ENCODE measurements at places on chromosomes 16 and 17. TPM values are rescaled to one million over a fixed set of nuclear protein-coding genes. Genes with fewer than 3 reads are reported as not detected.

Gene SPN
- 51.9 TPM for total RNA-seq

Gene KRT14
- total RNA-seq = not detected

Gene NAA60
- 20.0 TPM for total RNA-seq

Gene CCL7
- not detected for total RNA-seq

Gene KRTAP2-3
- total RNA-seq = not detected

Gene DNASE1L2
- 0.62 TPM for total RNA-seq

GRCh38 chr17:64123114-64123513 is 6.8 kb downstream of the ERN1 start:
- H3K36me3 ChIP-seq = peaks cover 8% of the 10 kb centered on the region
- H3K27me3 ChIP-seq = no peaks in the 10 kb centered on the region
- peaks cover 68% of the 10 kb centered on the region for H3K4me1 ChIP-seq
- no peak overlapping the region for H3K27ac ChIP-seq
- DNase-seq = no peak
- no peak overlapping the region for H3K4me3 ChIP-seq

GRCh38 chr16:22941970-22942501 is 128.1 kb downstream of the HS3ST2 start:
- no peaks in the 10 kb centered on the region for H3K4me1 ChIP-seq
- peaks cover 34% of the 10 kb centered on the region for H3K27me3 ChIP-seq
- DNase-seq = no peak
- no peak overlapping the region for H3K4me3 ChIP-seq

DNA sequence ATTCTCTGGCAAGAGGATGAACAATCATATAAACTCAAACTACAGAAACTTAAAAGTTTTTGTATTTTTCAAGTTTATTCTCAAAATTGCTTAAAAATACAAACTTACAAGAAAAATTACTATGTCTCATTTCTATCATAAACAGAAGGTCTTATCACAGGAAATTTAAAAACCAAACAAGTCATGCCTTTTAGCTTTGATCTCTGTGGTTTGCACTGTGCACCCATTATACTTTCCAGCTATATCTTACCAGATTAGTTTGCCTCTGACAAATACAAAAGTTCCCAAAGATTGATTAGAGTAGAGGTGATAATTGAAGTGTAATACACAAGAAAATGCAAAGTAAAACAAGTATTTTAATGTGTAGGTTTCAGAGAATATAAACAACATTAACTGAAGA is 117.4 kb downstream of the MYO1D start:
- H3K36me3 ChIP-seq = no peaks in the 10 kb centered on the region
- peaks cover 13% of the 10 kb centered on the region for H3K4me1 ChIP-seq
- H3K4me3 ChIP-seq = no peak overlapping the region
- H3K27ac ChIP-seq = no peak overlapping the region
- H3K27me3 ChIP-seq = no peaks in the 10 kb centered on the region
- DNase-seq = no peak

GRCh38 chr16:59665618-59666220 is 931.6 kb upstream of the GOT2 start:
- H3K4me1 ChIP-seq = no peaks in the 10 kb centered on the region
- DNase-seq = no peak
- no peaks in the 10 kb centered on the region for H3K36me3 ChIP-seq
- H3K27me3 ChIP-seq = no peaks in the 10 kb centered on the region
- no peak overlapping the region for H3K4me3 ChIP-seq
- no peak overlapping the region for H3K27ac ChIP-seq

DNA sequence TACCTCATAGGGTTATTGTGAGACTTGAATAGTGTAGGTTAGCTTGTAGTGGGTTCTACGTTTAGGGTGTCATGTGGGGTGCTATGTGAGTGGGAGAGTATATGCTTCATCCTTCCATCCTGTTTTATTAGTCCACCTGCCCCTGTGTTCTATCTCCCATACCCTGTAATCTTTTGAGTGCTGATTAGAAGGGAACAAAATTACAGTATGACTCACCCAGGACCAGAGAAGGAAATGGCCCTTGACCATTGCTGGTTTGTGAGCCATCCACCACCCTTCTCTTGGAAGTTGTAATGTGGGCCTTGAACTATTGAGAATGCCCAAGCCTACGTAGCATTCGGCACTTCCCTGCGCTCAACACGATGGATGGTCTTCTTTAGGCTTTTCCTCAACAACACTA is 17.1 kb downstream of the SAP30BP start:
- H3K27me3 ChIP-seq = no peaks in the 10 kb centered on the region
- no peak overlapping the region for H3K4me3 ChIP-seq
- H3K4me1 ChIP-seq = peaks cover 49% of the 10 kb centered on the region
- no peak overlapping the region for H3K27ac ChIP-seq
- peaks cover 7% of the 10 kb centered on the region for H3K36me3 ChIP-seq

DNA sequence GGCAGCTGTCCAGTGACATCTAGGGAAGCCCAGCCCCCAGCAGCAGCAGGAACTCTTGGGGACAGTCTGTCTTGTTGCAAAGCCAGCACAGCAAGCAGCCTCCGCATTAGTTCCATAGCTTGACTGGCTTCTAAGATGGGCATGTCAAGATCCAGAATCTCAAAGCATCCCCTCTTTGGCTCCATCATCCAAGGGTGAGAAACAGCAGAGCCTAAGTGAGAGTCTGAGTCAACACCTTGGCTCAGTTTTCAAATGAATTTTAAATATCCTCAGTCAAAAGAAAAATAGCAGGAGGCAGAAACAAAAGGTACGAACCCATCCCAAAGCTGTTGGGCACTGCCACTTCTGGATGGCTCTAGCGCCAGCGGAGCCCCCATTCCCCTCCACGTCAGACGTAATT is 2.2 kb downstream of the CLDN9 start:
- peaks cover 4% of the 10 kb centered on the region for H3K27me3 ChIP-seq
- H3K36me3 ChIP-seq = no peaks in the 10 kb centered on the region
- no peak for DNase-seq
- peaks cover 16% of the 10 kb centered on the region for H3K4me1 ChIP-seq
- no peak overlapping the region for H3K27ac ChIP-seq
- no peak overlapping the region for H3K4me3 ChIP-seq

GRCh38 chr16:84207879-84208278 is 16.9 kb downstream of the ADAD2 start:
- H3K4me1 ChIP-seq = no peaks in the 10 kb centered on the region
- no peaks in the 10 kb centered on the region for H3K27me3 ChIP-seq
- no peaks in the 10 kb centered on the region for H3K36me3 ChIP-seq

DNA sequence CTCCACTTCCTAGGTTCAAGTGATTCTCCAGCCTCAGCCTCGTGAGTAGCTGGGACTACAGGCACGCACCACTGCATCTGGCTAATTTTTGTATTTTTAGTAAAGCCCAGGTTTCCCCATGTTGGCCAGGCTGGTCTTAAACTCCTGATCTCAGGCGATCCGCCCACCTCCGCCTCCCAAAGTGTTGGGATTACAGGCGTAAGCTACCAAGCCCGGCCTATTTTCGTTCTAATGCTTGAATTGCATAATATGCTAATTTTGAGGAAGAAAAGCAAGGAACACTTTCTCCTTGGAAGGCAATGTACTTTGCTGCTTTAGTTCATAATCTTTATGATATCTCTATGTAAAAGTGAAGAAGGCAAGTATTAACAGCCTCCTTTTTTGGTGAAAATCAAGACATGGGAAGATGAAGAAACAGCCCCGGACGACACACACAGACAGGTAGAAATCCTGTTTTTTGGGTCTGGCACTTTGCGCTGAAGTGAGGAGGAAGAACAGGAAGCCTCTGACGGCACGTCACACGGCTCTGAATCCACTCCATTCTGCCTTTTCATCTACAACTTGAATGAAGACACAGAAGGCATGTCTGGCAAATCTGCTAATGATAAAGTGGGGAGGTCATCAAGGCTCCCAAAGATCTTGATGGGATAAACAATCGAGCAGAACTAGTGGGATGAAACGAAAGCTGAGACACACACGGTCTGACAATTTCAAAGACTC is 24.9 kb downstream of the VPS53 start:
- H3K36me3 ChIP-seq = peaks cover 13% of the 10 kb centered on the region
- H3K4me1 ChIP-seq = no peaks in the 10 kb centered on the region
- H3K27ac ChIP-seq = no peak overlapping the region
- H3K27me3 ChIP-seq = no peaks in the 10 kb centered on the region
- H3K4me3 ChIP-seq = no peak overlapping the region

DNA sequence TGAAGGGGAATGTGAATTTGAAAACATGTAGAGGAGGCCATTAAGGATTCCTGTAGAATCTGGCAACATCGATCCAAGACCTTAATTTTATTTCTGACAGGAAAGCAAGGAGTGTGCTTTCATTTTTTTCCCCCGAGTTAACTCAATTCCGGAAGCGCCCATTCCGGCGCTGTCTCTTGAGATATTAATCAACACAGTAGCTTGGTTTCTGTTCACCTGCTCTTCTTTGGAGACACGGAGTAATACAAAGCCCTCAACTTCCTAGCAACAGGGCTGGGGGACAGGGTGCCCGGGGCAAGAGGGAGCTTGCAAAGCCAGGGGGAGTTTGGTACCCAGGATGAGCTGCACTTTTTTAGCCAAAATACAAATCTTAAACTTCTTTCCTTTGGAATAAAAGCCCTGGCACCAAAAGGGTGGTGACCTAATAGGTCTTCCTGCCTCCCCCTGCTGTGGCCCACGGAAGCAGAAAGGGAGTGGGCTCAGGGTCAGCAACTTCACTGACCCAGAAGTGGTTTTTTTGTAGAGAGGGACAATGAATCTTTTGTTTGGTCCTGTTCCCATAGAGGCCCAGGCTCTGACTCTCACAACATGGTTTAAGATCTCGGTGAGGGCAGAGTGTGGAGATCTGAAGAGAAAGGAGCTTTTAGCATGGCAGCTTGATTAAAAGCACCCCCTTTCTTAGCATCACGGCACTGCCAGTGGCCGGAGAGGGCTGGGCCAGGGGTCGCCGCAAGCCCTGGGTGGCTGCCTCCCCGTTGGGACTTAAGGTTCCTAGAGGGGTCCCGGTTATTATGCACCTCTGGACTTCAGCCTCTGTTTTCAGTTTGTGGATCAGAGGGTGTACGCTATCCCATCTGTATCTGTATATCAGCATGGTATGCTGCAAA is 207.3 kb downstream of the CCDC182 start:
- H3K27ac ChIP-seq = no peak overlapping the region
- H3K27me3 ChIP-seq = no peaks in the 10 kb centered on the region
- H3K4me1 ChIP-seq = peaks cover 28% of the 10 kb centered on the region
- H3K36me3 ChIP-seq = no peaks in the 10 kb centered on the region
- peak overlapping the region; percentile 28 for H3K4me3 ChIP-seq

- no peak overlapping the region for H3K27ac ChIP-seq
- no peaks in the 10 kb centered on the region for H3K27me3 ChIP-seq
- no peak for DNase-seq
Measured at GRCh38 chr17:60510031-60510430, 16.0 kb downstream of the APPBP2 start.

- H3K36me3 ChIP-seq = no peaks in the 10 kb centered on the region
- DNase-seq = no peak
- H3K4me1 ChIP-seq = no peaks in the 10 kb centered on the region
- no peak overlapping the region for H3K4me3 ChIP-seq
Measured at GRCh38 chr16:70610273-70611223, 35.8 kb upstream of the IL34 start.

DNA sequence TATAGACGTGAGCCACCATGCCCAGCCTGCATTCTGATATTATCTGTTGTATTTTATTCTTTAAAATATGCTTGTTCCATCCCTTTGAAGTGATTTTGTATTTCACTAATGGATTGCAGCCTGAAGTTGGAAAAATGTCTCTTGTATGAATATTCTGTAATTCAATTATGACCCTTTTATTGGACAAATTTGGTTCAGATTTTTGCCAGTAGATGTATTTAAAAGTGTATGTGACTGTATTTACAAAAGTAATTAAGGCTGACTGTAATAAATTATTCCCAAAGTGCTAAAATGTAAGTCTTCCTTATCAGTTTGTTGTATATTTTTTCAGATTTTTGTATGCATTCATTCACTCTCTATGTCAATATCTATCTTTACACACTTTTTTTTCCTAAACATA is 23.8 kb downstream of the PPM1E start:
- peaks cover 2% of the 10 kb centered on the region for H3K27me3 ChIP-seq
- no peaks in the 10 kb centered on the region for H3K36me3 ChIP-seq
- no peaks in the 10 kb centered on the region for H3K4me1 ChIP-seq
- no peak overlapping the region for H3K27ac ChIP-seq
- no peak for DNase-seq

DNA sequence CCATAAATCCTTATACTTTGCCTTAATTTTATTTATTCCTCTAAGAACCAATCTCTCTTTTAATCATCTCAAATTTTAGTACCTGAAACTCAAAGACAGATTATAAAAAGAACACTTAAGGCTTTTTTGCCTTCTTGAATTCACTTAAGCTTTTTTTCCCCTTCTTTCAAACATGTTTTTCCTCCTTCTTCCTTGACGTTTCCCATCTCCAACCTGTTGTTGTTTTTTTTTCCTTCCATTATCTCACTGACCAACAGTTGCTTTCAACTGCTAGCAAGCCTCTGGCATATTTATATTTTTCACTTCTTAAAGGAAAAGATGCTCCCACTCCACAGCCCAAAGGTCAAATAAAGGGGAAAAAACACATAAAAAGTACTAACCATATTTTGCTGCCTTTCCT is 32.2 kb downstream of the SPOP start:
- peak overlapping the region; percentile 73 for H3K27ac ChIP-seq
- H3K36me3 ChIP-seq = peaks cover 3% of the 10 kb centered on the region
- no peak for DNase-seq
- H3K4me1 ChIP-seq = peaks cover 62% of the 10 kb centered on the region

- H3K27me3 ChIP-seq = no peaks in the 10 kb centered on the region
- no peak for DNase-seq
- no peak overlapping the region for H3K27ac ChIP-seq
- peaks cover 4% of the 10 kb centered on the region for H3K36me3 ChIP-seq
- no peak overlapping the region for H3K4me3 ChIP-seq
Measured at GRCh38 chr17:72700226-72700625, 392.3 kb downstream of the SLC39A11 start.

GRCh38 chr17:82592289-82592766 is 55.9 kb downstream of the WDR45B start:
- peaks cover 14% of the 10 kb centered on the region for H3K36me3 ChIP-seq
- no peaks in the 10 kb centered on the region for H3K27me3 ChIP-seq
- H3K4me1 ChIP-seq = peaks cover 41% of the 10 kb centered on the region
- H3K4me3 ChIP-seq = no peak overlapping the region

DNA sequence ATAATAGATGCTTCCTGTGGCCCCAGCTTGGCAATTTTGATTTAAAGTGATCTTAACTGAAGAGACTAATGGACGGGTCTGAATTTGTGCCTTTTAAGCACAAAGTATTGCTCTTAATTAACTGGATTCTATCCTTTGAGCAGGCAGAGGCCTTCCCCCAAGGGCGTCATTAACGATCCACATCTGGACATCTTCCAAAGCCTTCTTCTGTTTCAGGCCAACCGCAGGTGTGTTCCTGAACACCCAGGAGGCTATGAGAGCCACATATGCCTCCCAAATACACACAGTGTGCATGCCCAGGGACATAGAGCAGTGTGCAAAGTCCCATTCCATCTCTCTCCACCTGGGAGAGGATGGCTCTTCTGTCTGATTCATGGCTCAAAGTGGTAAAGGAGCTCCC is 42.3 kb downstream of the MAPT start:
- H3K4me3 ChIP-seq = no peak overlapping the region
- H3K27ac ChIP-seq = no peak overlapping the region
- DNase-seq = no peak
- no peaks in the 10 kb centered on the region for H3K4me1 ChIP-seq
- H3K36me3 ChIP-seq = no peaks in the 10 kb centered on the region
- H3K27me3 ChIP-seq = peaks cover 8% of the 10 kb centered on the region

Data from activated naive CD4-positive, alpha-beta T cell treated with anti-CD3 and anti-CD28 coated beads for 36 hours (primary cell).